Pancreas (tissue), 10 donors: ENCODE measurements at places on chromosomes 7 and 10. TPM values are rescaled to one million over a fixed set of nuclear protein-coding genes. Genes with fewer than 3 reads are reported as not detected.

DNA sequence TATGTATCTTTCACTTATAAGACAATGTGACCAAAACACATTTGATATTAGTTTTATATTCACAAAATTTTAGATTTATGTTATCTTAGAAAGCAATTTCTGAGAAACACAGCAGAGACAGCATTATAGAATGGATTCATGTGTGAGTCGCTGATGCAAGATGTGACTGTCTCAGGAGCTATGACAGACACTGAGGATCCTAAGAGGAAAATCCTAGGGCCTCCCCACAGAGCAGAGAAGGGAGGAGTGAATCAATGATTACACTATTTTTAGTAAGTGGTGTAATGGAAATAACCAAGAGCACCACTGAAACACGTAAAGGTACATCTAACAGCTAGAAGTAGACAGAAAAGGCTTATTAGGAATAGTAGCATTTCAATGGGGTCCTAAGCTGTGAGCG lies 204.0 kb upstream of the PTN start:
- no peak for DNase-seq
- H3K27me3 ChIP-seq: no peaks in the 10 kb centered on the region
- H3K4me3 ChIP-seq: no peak overlapping the region
- H3K36me3 ChIP-seq: no peaks in the 10 kb centered on the region

DNA sequence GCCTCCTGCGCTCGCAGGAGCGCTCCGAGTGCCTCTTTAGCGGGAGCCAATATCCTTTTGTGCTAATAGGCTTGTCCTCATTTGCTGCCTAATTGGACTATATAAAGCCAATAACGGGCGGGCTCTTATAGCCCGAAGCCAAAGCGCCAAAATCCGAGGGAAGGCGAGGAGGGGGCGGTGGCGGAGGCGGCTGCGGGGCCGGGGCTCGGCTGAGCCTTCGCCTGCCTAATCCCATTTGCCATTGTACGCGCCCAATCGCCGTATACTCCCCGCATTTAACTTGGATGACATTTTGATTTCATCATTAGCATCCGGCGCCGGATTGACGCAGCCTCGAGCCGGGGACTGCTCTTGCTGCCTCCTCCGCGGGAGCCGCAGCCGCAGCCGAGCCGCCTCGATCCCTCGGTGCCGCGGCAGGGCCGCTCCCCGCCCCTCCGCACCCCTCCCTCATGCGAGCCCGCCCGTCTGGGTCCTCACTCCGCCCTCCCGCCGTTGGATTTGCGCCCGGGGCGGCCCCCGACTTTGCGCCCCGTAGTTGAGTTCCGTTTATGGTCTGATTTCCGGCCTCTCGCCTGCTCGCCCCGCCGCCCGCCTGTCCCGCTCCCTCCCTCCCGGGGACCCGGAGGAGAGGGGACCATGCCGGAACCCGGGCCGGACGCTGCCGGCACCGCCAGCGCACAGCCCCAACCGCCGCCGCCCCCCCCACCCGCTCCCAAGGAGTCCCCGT lies at the start of gene HMX3:
HMX3 (plus strand) TSS at position 556 of the 727 bp plus-strand sequence; CDS start at position 637, 81 bp downstream.
- peak within 1 kb of the TSS; percentile 38 for H3K4me3 ChIP-seq
- H3K4me1 ChIP-seq: no peaks in the 10 kb centered on the region
- H3K36me3 ChIP-seq: no peaks in the 10 kb centered on the region
- DNase-seq: no peak
- peaks cover 11% of the 10 kb centered on the region for H3K27me3 ChIP-seq
- no peak within 1 kb of the TSS for H3K27ac ChIP-seq

GRCh38 chr7:132735476-132735875 lies 159.2 kb upstream of the PLXNA4 start:
- no peak for DNase-seq
- no peaks in the 10 kb centered on the region for H3K4me1 ChIP-seq
- H3K4me3 ChIP-seq: no peak overlapping the region
- H3K27ac ChIP-seq: no peak overlapping the region
- no peaks in the 10 kb centered on the region for H3K27me3 ChIP-seq
- no peaks in the 10 kb centered on the region for H3K36me3 ChIP-seq

Gene LMTK2
- 18.6 TPM for total RNA-seq
